ENCODE measurements at places on chromosomes 4 and X.

DNA sequence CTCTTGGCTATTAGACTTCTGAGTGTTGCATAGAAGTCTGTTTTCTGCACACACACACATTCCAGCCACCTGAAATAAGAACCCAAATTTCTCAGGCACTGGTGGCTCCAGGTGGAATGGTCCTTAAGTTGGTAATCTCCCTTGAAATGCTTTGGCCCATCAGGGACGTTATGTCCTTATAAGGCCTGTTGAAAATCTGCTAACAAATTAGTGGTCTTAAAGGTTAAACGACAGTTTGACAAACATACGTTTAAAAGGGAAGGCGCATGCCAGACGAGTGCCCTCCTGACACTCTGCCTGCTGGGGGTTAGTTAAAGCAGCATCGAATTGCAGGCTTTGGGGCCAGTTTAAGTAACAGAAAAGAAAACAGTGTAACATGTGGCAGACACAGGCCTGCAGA, 125.0 kb downstream of the TBX22 start:
- DNase-seq, result no peak

DNA sequence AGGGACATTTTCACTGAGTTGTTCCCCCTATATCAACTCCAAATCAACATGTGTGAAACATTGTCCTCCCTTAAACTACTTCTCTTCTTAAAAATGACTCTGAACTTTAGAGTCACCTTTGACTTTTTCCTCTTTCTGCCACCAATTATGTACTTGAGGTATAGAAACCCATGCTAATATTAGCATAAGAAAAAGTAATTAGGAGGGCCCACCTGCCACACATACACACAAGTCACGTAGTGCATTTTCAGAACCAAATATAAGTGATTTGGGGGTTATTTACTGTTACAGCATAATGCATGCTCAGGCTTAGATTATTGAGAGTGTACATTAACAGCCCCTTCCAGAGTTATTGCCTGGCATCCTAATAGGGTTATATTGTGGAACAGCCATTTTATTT, 432.7 kb downstream of the ZIC3 start:
- no peak for DNase-seq

GRCh38 chr4:143711543-143712154, 11.2 kb upstream of the FREM3 start:
- DNase-seq, result no peak

DNA sequence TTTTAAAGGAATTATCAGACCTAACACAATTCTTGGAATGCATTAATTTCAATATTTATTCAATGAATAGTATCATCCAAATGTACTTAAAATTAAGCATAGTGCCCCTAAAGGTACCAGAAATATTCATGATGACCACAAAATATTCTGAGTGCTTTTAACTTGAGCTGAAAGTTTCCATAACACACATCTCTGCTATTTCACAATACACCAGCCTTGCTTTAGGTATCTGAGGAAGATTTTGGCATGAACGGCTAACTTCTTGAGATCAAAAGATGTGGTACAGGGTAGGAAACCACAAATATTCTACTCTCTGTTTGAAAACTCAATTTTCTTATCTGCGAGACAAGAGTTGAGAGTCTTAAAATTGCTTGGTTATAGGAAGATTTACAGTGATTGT, 538.3 kb upstream of the PCDH7 start:
- DNase-seq, result no peak
